ENCODE measurements at places on chromosomes 1 and 21.

DNA sequence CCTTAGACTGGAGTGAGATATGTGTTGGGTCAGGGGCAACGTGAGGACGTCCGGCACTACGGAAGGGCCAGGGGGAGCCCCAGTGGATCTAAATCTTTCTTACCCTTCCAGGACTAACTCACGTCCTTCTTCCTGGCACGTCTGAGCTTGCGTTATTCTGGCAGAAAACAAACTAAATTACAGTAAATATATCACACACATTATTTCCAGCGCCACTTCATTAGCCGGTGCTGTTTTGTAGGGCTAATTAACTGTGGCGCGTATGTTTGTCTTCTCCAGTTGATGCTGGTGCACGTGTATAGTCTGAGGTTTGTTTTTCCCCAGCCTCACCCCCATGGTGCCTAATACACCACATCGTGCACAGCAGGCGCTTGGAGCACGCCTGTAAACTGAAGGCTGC is 59.2 kb downstream of the TLR5 start:
- DNase-seq, result no peak

GRCh38 chr1:91784191-91784590 is 101.8 kb downstream of the TGFBR3 start:
- no peak for DNase-seq

DNA sequence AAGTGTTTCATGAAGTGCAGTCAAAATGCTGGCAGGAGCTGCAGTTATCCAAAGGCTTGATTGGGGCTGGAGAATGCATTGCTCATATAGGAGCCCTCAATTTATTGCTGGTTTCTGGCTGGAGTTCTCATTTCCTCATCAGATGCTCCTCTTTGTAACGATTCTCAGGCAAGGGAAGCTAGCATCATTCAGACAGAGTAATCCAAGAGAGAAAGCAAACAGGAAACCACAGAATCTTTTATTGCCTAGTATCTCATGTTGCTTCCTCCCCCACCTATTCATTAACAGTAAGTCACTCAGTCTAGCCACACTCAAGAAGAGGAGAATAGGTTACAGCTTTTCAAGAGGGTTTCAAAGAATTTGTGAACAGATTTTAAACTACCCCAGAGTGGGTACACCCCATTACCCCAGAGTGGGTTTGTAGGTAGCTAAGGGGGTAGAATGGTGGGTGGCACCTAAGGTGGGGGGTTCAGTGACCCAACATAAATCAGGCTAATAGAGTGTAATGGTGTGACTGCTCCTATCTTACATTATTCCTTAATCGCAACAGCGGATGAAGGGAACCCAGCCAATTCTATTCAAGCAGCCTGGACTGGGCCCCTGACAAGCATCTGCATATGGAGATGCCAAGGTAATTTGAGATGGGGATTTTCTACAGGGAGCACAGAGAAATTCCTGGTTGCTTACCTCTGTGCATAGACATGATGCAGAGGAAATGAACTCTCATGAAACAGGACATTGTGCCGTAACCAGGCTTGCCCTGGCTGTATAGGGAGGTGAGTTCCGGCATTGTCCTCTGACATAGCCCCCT is 67.1 kb downstream of the KCNJ15 start:
- DNase-seq, result peak; percentile 28

DNA sequence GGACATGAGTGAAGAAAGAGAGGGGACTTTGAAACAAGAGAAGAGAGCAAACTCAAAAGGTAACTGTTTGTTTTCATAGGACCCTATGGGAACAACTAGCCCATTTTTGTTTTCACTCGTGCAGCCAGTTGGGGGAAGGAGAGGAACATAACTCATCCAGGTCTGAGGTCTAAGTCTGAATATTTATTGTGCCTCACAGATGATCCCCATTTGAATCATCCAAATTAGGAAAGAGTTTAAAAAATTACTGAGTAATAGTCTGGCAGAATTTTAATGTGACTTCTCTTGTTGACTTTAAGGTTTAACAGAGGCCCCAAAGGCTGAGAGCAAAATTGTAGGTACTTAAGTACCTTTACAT is 10.4 kb upstream of the TSPAN2 start:
- DNase-seq, result no peak

DNA sequence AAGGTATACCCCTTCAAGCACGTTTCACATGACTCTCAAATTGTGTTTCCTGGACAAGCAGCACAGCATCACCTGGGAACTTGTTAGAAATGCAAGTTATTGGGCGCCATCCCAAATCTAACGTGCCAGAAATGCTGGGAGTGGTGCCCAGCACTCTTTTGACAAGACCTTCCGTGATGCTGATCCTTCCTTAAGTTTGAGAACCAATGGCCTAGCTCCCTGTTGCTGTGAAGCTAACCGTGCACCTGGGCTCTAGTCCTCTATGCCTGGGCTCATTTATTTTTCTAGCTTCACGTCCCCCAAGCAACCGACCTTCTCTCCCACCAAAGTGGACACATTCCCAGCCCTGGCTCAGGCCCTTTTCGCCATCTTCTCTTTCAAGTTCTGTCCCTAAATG is 4.3 kb downstream of the BEST4 start:
- no peak for DNase-seq
